ENCODE measurements at places on chromosomes 16 and 17.

GRCh38 chr16:53159781-53160436, 105.1 kb downstream of the CHD9 start:
- DNase-seq = peak; percentile 43

- peak; percentile 41 for DNase-seq
Observed at GRCh38 chr17:39671651-39672521, 3.6 kb downstream of the PNMT start.

DNA sequence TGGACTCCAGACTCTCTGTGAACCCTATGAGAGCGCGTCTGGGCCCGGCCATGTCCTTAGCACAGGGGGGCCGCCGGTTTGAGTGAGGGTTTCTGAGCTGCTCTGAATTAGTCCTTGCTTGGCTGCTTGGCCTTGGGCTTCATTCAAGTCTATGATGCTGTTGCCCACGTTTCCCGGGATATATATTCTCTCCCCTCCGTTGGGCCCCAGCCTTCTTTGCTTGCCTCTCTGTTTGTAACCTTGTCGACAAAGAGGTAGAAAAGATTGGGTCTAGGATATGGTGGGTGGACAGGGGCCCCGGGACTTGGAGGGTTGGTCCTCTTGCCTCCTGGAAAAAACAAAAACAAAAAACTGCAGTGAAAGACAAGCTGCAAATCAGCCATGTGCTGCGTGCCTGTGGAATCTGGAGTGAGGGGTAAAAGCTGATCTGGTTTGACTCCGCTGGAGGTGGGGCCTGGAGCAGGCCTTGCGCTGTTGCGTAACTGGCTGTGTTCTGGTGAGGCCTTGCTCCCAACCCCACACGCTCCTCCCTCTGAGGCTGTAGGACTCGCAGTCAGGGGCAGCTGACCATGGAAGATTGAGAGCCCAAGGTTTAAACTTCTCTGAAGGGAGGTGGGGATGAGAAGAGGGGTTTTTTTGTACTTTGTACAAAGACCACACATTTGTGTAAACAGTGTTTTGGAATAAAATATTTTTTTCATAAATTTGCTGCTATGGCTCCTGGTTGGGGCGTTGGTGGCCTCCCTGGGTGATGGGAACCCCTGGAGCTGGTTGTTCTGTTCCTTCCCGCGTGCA, 23.1 kb downstream of the STAT5A start:
- DNase-seq = peak; percentile 80

DNA sequence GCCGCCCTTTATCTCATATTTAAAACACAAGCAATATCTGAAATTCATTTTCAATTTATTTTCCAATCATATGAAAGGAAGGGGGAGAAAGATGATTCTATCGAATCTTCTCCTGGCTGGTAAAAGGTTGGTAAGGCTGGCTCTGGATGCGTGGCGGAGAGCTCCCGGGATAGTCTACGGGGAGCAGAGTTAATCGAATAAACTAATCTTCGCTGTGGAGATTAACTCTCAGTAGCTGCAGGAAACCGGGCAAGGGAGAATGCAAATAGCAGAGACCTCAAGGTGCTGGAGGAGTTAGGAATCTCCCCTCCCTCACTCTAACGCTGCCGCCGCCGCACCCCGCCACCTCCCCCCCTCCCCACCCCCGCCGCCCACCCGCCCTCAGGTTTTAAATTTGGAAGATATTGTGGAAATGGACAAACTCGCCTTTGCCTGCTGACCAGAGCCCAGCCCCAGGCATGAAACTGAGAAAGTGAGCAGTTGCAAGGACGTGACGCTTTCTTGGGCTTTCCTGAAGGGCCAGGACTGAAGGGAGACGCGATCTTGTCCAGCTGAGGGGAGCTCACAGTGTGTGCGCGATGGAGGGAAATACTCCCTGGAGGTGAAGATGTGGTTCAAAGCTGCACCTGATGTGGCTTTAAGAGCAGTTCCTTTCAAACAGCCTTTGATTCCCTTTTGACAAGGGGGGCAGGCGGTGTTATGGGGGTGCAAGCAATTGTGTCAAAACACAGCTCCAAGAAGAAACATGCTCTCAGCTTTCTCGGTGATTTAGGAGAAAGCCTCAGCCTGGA, 308.2 kb upstream of the IRX3 start:
- no peak for DNase-seq

GRCh38 chr17:42760652-42761581, at the start of gene RAMP2:
Gene RAMP2 (plus strand): TSS chr17:42761227. CDS start chr17:42761262, 35 bp downstream.
- DNase-seq = no peak

DNA sequence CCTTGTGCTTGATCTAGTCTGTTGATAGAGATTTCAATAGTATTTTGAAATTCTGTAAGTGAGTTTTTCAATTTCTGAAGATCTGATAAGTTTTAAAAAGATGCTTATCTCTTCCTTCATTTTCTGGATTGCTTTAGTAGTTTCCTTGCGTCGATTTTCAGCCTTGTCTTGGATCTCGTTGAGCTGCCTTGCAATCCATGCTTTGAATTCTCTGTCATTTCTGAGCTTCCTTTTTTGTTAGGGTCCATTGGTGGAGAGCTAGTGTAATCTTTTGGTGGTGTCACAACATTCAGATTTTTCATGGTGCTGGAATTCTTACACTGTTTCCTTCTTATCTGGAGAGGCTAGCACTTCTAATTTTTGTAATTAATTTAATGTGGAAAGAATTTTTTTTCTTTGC, 61.1 kb downstream of the SLFN11 start:
- no peak for DNase-seq

GRCh38 chr17:39981207-39981741, 667 bp downstream of the PSMD3 start:
- DNase-seq = no peak

DNA sequence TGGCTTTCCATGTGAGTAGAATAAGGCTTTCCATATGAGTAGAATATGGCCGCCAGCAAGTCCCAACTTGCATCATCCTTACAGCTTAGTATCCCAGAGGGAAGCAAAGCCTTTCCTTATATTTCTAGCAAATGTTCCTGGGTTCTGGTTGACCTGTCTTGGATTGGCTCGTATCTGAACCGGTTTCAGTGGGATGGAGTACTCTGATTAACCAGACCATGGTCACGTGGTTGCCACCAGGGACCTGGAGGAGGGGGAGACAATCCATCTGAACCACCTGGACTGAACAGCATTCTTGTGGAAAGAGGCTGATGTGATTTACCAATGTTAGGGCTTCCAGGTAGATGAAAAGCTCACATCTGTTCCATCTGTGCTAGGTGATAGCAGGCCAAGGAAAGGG, 89.0 kb downstream of the SHISA6 start:
- no peak for DNase-seq

Data from kidney tubule cell (primary cell).